Hepatic stellate cell (primary cell): ENCODE measurements at places on chromosomes 7 and 10.

- DNase-seq, result no peak
Measured at GRCh38 chr10:74289951-74290350, 138.9 kb downstream of the ADK start.

DNA sequence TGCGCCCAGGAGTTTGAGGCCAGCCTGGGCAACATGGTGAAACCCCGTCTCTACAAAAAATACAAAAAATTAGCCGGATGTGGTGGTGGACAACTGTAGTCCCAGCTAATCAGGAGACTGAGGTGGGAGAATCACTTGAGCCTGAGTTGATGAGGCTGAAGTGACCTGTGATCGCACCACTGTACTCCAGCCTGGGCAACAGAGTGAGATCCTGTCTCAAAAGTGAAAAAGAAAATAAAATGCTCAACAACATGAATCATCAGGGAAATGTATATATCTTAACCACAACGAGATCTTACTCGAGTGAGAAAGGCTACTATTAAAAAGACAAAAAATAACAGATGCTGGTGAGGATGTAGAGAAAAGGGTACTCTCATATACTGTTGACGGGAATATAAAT is 72.7 kb downstream of the JMJD1C start:
- no peak for DNase-seq

GRCh38 chr10:117249493-117250093 is 8.7 kb downstream of the SLC18A2 start:
- no peak for DNase-seq

DNA sequence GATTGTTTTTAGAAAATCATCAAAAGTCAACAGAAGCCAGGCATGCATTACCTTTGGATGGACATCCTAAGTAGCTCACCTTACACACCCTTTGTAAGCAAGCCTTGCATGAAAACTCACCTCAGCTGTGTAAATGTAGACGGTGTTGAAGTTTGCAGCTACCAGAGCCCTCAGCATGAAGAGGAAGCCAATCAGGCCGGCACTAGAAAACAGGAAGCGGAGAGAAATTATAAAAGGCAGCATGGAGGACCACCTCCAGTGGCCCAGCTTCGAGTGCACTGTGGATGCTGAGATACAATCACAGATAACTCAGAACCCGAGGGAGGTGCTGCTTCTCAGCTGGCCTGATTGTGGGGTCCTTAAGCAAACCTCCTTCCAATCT is 75.3 kb downstream of the SVOPL start:
- DNase-seq, result no peak

DNA sequence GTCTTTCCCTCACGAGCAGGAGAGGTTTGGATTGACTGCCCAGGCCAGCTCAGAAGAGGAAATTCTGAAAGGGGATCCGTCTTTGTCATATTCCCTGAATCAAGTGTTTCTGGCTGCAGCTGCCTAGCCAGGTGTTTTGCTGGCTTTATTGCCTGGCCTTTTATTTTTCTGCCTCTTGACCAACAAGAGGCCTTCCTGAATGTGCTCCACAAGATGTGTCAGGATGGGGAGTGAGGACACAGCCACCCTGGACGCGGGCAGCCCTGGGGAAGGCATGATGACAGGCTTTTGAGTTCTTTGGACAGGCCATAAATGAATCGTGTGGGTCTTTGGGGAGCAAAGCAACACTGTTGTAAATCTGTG is 163.6 kb downstream of the CAMK1D start:
- no peak for DNase-seq

- DNase-seq, result no peak
Measured at GRCh38 chr10:62748386-62748785, 56.1 kb upstream of the ADO start.

- DNase-seq, result no peak
Measured at GRCh38 chr10:97780841-97781617, 9.2 kb upstream of the SFRP5 start.

- DNase-seq, result no peak
Measured at GRCh38 chr7:147721962-147722830, 868.4 kb upstream of the C7orf33 start.

GRCh38 chr10:117464176-117464575 is 78.4 kb upstream of the EMX2 start:
- no peak for DNase-seq

DNA sequence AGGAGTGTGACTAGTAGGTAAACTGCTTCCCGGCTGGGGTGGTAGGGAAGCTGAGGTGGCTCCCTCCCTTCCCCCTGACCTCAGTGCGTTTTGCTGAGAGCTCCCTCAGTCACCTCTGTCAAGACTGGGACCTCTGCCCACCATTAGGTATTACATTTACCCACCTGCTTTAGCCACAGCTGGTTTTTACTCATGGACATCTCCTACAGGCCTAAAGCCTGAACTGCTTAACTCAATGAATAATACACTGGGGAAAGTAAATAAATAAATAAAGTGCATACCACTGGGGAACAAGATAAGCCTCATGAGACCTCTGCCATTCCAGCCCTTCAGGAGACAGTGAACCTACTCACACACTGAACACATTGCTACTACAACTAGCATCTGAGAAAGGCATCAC is 38.9 kb upstream of the CDK13 start:
- DNase-seq, result no peak

GRCh38 chr10:73501651-73502050 is 5.8 kb upstream of the PPP3CB start:
- peak; percentile 6 for DNase-seq

DNA sequence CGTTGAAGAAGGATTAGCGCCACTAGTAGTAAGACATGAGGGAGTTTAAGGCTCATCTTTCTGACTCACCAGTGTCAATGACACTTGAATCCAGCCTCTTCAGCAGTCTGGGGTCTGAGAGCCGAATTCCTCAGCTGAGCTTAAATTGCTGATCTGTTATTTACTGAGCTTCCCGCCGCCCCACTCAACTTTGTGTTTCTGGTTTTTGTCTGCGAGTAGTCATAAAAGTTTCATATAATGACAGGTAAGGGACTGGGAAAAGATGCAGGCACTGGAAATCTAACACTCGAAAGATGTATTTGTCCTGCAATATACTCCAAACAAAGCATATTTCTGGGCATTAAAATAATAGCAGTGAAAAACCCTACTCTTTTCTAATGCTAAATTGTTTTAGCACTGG is 51.2 kb upstream of the RELN start:
- DNase-seq, result no peak

- DNase-seq, result peak; percentile 25
Measured at GRCh38 chr10:18140149-18140956, at the start of gene CACNB2. CACNB2 (plus strand) TSS chr10:18140424.

- DNase-seq, result no peak
Measured at GRCh38 chr7:47510192-47510591, 71.7 kb downstream of the TNS3 start.

- DNase-seq, result no peak
Measured at GRCh38 chr7:131015657-131015958, 281.6 kb upstream of the KLF14 start.

DNA sequence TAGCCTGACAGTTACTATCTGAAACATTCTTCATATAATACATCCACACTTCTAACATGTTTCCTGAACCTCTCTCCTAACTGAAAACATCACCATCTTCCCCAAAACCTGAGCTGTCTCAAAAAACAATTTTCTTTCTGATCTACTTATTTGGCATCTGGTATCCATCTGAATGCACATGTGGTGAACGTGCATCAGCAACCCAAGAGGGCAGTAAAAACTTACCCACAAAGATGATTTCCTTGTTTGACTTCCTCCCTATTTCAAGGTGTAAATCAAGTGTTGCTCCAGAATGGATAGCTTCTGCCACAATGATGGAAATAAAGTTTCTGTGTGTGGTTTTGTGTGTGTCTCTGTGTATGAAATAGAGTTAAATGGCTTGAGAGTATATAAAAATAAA is 500.4 kb downstream of the MAGI2 start:
- DNase-seq, result no peak

DNA sequence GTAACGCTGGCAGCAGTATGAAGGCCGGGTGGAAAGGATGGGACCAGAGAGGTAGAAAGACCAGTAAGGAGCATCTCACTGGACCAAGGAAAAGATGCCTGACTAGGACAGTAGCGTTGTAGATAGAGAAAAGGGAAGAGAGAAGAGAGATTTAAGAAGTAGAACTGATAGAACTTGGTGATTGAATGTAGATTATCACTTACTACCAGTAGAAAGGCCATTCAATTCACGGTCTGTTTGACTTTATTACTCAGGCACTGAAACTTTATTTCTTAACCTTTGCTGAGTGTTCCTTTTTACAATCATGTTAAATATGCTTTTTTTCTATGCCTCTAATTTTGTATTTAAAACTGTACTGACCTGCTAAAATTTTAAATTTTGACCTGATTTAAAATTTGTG is 12.2 kb downstream of the MCU start:
- DNase-seq, result no peak

GRCh38 chr10:80324086-80324485 is 32.5 kb downstream of the DYDC1 start:
- peak; percentile 10 for DNase-seq

DNA sequence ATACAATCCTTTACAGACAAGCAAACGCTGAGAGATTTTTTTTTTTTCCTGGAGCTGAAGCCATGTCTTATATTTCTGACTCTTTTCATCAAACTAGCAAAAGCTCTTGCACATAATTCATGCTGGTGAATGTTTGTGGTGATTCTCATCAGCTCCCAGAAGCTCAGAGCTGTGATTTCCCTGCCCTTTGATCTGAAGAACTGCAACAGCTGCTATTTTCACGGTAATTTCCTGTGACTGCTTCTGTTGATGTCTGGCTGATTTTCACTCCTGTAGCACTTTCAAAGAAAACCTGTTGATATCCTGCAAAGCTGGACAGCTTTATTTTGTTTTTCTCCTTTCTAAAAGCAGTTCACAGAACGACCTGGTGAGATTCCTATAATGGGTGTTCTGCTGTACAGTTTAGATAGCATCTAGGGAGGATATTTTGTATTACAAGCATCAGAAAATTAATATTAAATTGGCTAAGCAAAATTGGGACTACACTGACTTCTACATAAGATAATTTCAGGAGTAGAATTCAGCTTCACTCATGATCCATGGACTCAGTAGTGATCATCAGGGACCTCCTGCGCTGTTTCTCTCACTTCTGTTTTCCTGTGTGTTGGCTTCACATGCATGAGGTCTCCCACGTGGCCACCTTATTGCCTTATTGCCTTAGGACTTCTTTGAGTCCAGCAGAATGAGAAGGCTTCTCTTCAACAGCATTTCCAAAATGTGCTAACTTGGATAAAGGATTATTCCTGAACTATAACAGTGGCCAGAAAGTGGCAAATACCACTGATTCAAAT is 1111.6 kb upstream of the SORCS1 start:
- no peak for DNase-seq

GRCh38 chr7:110623436-110623835 is 467.5 kb upstream of the LRRN3 start:
- no peak for DNase-seq

- no peak for DNase-seq
Measured at GRCh38 chr7:133961724-133962123, 165.4 kb upstream of the LRGUK start.

DNA sequence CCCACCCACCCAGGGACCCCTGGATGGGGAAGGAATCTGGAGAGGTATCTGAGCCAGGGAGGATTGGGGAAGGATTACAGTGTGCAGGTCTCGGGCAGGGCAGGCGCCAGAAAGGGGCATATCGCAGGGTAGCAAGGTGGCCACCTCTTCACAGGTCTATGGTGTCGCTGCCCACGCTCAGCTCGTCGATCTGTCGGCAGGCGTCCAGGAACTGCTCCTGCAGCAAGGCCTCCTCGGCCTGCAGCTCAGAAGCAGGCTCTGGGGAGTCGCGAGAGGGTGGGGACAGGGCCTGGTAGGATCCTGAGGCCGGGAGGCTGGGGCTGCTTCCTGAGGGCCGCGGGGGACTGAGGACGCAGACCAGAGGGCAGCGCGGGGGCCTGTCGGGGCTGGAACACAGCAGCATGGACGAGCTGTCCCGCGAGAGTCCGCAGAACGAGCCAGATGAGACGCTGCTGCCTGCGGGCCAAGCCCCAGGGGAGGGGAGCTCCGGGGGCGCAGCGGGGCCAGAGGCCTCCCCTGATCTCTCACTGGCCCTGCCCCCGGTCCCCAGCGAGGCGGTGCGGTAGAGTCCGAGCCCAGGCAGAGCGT is 7.1 kb upstream of the RBM28 start:
- DNase-seq, result no peak

DNA sequence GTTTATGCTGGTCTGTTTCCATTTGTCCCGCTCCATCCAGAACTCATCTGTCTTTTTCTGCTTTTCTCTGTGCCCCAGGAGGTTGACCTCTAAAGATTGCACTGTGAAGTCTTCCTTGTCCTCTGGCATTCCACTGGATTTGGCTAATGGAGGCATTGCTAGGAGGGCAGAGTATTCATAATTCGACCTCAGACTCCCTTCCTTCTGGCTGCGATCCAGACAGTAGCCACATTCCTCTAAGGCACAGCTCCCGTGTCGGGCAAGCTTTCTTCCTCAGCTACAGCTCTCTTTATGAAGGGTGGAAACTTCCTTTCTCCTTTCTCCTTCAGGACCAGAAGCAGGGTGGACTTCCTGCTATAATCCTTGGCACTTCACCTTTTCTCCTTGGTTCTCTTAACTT is 175.9 kb downstream of the BAMBI start:
- peak; percentile 11 for DNase-seq

DNA sequence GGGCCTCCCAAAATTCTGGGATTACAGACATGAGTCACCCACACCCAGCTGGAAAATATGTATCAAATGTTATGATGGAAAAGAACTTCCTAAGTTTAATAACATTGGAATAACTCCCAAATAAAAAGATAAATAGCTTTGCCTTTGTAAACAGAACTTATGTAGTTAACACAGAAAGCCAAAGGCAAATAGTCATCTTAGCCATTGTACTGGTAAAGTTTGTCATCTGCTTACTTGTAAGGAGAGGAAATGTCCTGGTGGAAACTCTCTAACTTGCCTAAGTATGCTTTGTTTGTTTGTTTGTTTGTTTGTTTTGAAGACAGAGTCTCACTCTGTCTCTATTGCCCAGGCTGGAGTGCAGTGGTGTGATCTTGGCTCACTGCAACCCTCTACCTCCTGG is 23.8 kb upstream of the TPST1 start:
- DNase-seq, result no peak

GRCh38 chr7:149496642-149497391 is 792 bp downstream of the ZNF746 start:
- DNase-seq, result peak; percentile 42

DNA sequence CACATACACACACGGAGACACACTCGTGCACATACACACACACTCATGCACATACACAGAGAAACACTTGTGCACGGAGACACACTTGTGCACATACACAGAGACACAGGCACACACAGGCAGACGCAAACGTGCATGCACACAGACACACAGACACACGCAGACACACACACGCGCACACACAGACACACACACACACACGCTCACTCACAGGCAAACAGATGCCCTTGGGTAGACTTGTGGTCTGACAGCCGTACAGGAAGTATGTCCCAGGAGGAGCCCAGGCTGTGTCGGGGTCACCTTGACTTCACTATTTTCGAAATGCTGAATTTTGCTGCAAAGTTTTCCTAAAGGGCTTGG is 538.0 kb downstream of the DNAJB6 start:
- no peak for DNase-seq

- DNase-seq, result peak; percentile 50
Measured at GRCh38 chr7:47610506-47611044, 28.7 kb upstream of the TNS3 start.

DNA sequence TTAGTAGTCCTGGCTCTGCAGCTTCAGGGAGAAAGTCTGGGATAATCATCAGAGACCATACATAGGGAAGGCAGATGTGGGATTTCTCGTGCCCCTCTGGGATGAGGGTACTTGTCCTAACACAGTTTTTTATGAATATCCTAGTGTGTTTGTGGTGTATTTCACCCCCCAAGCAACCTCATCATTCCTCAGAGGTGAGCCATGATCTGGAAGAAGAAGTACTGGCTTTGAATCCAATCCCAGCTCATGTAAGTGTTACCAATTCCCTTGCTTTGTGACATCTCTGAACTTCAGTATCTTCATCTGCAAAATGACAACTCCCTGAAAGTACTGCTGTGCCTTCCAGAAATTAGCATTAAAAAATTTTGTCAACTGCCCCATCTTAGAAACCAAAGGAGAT is 347.5 kb upstream of the ZMIZ1 start:
- DNase-seq, result no peak
